ENCODE measurements at places on chromosomes 7 and 10.

DNA sequence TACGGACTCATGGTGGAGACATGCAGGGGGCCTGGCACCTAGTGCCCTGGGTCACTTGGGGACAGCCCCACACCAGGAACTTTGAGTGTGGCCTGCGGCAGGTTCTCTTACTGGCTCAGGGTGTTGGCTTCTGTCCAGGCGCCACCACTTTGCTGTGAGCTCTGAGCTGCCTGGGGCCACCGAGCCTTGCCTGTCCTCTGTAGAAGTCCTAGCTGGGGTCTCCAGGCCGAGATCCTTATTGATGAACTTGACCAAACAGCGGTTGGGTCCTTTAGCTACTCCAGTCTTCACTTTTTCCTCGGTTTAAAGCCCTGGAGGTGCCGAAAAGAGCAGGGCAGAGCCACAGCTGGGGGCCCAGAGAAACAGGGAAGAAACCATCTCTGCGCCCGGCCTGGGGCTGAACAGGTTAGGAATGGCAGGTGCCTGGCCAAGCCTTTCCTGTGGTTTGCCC lies 41.3 kb downstream of the ZNF467 start:
- DNase-seq = no peak

DNA sequence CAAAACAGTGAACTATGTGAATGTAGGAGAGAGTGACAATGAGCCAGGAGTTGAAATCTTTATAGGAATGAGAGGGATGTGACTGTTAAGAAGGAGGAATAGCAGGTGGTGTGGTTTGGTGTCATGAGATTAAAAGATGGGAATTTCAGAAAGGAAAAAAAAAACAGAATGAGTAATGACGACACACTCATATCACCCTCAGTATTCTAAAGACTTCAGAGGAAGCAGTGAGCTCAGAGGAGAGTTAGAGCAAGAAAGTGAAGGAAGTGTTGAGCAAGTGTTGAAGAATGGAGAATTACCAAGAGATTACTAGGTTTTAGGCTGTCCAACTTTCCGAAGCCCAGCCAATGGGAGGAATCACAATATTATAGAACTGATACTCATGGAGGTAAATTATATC lies 220.5 kb upstream of the HGF start:
- no peak for DNase-seq

GRCh38 chr7:104162081-104162480 lies 45.7 kb downstream of the ORC5 start:
- DNase-seq = no peak

GRCh38 chr7:43111630-43112458 lies 603 bp upstream of the HECW1 start:
- DNase-seq = no peak

GRCh38 chr10:60652628-60653027 lies 125.7 kb upstream of the CDK1 start:
- DNase-seq = no peak

Data from stimulated activated CD8-positive, alpha-beta memory T cell treated with anti-CD3 and anti-CD28 coated beads, Interleukin-7, amount 100 ng/mL, for 1 hour (primary cell).